HFFc6 (cell line): ENCODE measurements at places on chromosomes 7 and 10. TPM values are rescaled to one million over a fixed set of nuclear protein-coding genes. Genes with fewer than 3 reads are reported as not detected.

DNA sequence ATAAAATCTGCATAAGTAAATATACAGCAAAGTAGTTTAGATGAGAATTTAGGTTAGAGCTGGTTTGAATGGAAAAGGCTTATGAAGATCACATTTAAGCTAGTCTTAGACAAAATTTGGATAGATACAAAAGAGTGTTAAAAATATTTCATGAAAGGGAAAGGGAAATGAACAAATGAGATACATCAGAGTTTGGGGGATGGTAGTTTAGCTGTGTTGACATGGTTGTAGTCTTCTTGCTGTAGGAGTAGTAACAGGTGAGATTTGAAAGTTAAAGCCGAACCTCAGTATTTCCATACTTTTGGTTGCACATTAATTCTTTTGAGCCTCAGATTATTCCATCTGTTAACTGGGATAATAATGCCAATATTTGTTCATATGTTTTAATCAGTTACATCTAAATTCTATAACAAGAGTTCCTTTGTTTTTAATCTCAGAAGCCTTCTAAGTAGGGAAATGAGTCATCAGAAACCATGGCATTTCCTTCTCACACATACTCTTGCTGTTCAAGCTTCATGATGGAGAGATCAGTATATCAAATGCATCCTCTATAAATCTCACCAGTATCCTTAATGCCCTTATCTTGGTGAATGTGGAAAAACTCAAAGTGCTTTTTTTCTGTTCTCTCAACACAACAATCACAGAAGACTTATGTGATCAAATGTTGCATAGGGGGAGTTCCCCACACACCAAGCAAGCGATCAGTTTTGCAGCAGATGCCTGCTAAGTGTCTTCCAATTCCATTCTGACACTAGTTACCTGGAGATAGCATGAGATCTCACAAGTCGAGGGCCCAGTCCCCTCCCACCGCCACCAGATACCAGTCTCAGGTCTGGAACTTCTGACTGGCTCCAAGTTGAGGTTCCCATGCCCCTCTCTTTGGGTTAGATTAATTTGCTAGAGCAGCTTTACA is 84.7 kb downstream of the MAPK8 start:
- H3K36me3 ChIP-seq, result peaks cover 19% of the 10 kb centered on the region
- H3K4me1 ChIP-seq, result peaks cover 71% of the 10 kb centered on the region
- no peaks in the 10 kb centered on the region for H3K27me3 ChIP-seq
- peak; percentile 18 for DNase-seq
- peak overlapping the region; percentile 35 for H3K4me3 ChIP-seq
- peak overlapping the region; percentile 21; the same call in 1 of the 2 replicates for H3K27ac ChIP-seq

Gene ELN
- 5.0 to 25.0 TPM (median 10.1 TPM) in 3 replicates for total RNA-seq

Gene HMX2
- total RNA-seq, result not detected in 3 replicates

- no peaks in the 10 kb centered on the region; the same call in 1 of the 2 replicates for H3K27me3 ChIP-seq
- no peaks in the 10 kb centered on the region for H3K4me1 ChIP-seq
- no peaks in the 10 kb centered on the region for H3K36me3 ChIP-seq
Observed at GRCh38 chr7:31114593-31115343, 62.7 kb downstream of the ADCYAP1R1 start.

Gene WAC
- total RNA-seq, result 71.2 to 81.5 TPM (median 72.1 TPM) in 3 replicates

GRCh38 chr7:1510780-1511154 is 6.6 kb upstream of the INTS1 start:
- peaks cover 30% of the 10 kb centered on the region for H3K4me1 ChIP-seq
- no peaks in the 10 kb centered on the region for H3K36me3 ChIP-seq
- no peak overlapping the region for H3K27ac ChIP-seq
- no peak for DNase-seq
- H3K27me3 ChIP-seq, result peaks cover 4% of the 10 kb centered on the region; the same call in 1 of the 2 replicates
- no peak overlapping the region for H3K4me3 ChIP-seq

Gene KIAA1217
- 1.6 to 2.1 TPM (median 1.8 TPM) in 3 replicates for total RNA-seq

DNA sequence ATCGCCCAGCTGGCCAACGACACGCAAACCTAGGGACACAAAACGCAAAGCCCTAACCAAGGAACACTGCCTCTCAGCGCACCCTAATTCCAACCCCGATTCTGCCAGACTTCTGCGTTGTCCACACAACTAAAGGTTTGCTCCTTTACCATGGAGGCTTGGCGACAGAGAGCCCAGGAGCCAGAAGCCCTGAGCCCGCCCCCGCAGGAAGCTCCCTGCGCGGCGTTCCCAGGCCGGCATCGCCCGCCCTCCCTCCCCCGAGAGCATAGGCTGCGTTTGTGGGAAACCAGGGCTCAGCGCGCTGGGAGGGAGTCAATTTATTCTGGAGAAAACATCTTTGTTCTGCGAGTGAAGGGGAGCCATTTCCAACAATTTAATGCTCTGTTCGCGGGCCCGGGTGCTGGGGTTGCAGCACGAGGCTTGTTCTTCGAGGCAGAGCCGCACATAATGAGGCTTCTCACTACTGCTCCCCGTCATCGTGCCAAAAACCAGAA is 103.9 kb downstream of the GRID1 start:
- H3K4me1 ChIP-seq, result no peaks in the 10 kb centered on the region
- DNase-seq, result no peak
- H3K27me3 ChIP-seq, result peaks cover 3% of the 10 kb centered on the region
- no peaks in the 10 kb centered on the region for H3K36me3 ChIP-seq

DNA sequence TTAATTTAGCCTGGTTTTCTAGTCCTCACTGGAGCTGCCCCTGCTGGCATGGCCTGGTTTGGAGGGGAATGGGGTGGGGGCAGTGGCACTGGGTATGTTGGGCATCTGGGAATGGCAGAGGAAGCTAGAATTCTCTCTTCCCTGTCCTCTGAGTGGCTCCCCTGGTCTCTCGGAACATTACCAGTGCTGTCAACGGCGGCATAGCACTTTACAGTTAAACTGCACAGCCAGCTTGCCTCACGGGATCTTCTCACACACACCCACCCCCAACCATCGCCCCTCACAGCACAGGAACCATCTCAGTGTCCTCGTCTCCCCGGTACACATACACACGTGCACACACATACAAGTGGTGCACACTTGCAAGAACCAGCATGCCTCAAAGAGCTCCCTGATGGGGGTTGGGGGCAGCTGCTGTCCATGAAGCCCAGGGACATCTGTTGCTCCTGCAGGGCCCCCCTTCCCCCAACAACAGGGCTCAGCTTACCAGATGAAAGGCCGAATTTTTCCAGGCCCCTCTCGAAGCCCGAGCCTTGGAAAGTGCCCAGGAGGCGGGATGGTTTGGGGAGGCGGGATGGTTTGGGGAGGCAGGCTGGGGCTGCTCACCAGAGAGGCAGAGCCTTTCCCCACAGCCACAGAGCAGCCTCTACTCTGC is 41.0 kb downstream of the TSPAN15 start:
- H3K4me1 ChIP-seq, result peaks cover 9% of the 10 kb centered on the region
- peaks cover 9% of the 10 kb centered on the region for H3K27me3 ChIP-seq
- H3K27ac ChIP-seq, result no peak overlapping the region
